ENCODE measurements at places on chromosomes 11 and 22.

- no peak for DNase-seq
Observed at GRCh38 chr22:40726514-40726913, 47.2 kb downstream of the MCHR1 start.

DNA sequence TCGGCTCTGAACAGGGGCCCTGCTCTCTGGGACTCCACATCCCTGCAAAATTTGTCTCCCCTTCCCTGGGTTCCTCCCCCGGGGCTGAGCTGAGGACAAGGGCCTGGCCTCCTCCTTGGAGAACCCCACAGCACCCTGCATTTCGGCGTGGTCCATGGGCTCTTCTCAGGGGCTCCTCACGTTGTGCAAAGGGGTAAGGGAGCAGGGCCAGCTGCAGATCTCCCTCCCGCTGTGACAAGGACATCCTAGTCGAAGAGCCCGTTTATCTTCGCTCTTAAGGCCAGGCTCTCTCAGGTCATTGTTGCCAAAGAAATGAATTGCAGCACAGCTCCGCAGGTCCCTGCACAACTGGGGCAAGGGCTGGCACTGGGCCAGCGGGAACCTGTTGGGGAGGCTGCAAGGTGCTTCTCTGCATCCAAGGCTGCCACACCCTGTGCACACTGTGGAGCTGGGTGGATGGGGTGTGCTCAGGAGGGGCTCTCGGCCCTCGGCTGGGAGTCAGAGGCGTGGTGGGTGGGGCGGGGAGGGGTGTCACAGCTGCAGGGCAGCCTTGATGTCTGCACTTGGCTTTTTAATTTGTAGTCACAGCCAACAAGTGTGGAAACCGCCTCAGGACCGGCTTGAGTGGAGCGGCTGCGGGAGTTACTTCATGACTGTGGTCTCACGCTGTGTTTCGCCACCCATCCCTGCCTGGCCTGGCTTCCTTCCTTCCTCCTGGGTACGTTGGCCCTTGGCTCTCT lies 26.6 kb upstream of the SEPTIN5 start:
- no peak for DNase-seq

GRCh38 chr22:42430528-42431125 lies 1.6 kb downstream of the NFAM1 start:
- DNase-seq: no peak

- DNase-seq: no peak
Observed at GRCh38 chr22:49349841-49350381, 477.8 kb downstream of the BRD1 start.

DNA sequence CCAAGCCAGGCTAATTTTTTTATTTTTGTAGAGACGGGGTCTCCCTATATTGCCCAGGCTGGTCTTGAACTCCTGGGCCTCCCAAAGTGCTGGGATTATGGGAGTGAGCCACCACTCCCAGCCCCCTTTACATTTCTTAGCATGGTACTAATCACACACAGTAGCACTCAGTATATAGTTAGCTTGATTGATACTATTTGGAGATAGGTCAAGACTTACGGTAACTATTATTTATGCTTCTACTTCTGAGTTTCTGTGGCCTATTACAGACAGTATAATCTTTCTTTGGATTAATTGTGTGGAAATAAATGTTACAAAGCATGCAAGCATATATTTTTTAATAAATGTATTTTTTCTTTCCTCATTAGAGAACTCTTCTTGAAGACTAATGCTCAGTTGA lies 192.2 kb downstream of the UVRAG start:
- no peak for DNase-seq

DNA sequence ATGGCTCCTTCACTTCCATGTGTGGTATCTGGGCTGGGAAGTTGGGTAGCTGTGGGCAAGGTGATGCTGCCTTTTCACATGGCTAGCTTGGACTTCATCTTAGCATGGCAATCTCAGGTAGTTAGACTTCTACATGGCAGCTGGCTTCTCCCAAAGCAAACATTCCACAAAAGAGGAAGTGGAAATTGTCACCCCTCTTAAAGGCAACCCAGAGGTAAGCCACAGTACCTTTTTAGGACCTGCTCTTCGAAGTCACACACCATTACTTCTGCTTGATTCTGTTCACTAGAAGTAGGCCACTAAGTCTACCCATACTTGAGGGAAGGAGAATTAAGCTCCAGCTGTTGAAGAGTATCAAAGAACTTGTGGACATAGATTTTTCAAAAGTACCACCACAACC lies 25.9 kb downstream of the TUG1 start:
- DNase-seq: no peak

- DNase-seq: no peak
Observed at GRCh38 chr11:88174709-88175568, at the start of gene RAB38. TSS of gene RAB38 (minus strand) at chr11:88175443. CDS start at chr11:88175384, 59 bp downstream.

- DNase-seq: no peak
Observed at GRCh38 chr11:122910775-122911174, 28.2 kb downstream of the JHY start.

- no peak for DNase-seq
Observed at GRCh38 chr11:83057721-83058120, 14.0 kb downstream of the RAB30 start.

DNA sequence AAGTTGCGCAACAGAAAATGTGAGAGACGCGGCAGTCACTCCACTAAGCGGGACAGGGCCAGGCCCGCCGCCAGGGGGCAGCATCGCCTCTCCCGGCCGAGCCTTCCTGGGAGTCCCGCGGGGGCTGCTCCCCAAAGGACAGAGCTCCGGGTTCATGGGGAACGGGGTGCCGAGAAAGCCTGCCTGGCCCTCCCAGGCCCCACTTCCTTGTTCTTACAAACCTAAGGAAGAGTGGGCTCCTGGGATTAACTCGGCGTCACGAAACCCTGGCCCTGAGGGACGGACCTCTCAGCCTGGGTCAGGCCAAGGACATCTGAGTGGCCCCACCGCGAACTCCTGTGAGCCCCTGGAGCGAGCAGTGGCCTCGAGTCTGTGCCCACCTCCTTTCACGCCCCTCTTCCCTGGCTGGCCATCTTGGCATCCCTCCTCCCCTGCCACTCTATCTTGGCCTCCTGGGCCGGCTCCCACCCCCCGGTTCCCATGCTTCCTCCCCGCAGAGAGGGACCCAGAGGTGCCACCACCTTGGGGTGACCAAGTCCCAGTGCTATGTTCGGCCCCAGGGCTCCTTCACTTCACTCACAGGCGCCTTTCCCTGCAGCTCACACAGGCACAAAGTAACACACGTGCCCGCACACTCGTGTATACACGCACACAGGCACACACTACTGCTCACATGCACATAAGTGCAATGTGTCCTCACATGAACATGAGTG lies 99.9 kb upstream of the FGF3 start:
- peak; percentile 43 for DNase-seq

DNA sequence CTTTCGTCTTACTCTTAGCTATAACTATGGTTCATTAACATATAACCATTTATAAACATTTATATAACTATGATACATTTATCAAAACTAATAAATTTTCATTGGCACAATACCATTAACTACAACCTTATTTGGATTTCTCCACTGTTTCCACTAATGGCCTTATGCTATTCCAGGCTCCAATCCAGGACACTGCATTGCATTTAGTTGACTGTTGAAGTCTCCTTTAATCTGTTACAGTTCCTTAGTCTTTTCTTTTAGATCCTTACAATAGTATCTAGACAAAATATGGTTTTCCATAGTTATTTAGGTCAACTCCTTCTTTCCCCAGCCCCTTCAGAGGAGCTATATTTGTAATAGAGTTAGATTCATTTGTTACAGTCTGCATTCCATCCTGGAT lies 47.2 kb downstream of the CCDC34 start:
- DNase-seq: no peak

- DNase-seq: no peak
Observed at GRCh38 chr22:48718818-48719500, 1108.7 kb downstream of the BRD1 start.

DNA sequence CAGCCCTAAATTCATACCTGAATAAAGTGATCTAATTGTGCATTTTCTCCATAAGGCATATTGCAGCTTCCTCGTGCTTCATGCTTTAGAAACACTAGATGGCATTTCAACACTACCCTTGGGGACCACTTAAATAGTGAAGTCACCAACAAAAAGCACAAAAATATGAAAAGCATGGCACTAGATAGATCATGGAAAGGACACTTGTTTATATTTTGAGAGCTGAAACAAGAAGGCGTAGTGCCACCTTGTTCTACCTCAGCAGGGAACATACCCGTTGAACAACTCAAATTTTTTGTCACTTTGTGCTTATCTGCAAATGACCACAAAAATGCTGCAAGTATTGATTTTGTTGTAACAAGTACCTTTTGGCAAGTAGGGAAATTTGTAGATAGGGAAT lies 8.6 kb downstream of the TBCEL start:
- DNase-seq: no peak

GRCh38 chr22:23176645-23177027 lies 3.7 kb upstream of the BCR start:
- no peak for DNase-seq

DNA sequence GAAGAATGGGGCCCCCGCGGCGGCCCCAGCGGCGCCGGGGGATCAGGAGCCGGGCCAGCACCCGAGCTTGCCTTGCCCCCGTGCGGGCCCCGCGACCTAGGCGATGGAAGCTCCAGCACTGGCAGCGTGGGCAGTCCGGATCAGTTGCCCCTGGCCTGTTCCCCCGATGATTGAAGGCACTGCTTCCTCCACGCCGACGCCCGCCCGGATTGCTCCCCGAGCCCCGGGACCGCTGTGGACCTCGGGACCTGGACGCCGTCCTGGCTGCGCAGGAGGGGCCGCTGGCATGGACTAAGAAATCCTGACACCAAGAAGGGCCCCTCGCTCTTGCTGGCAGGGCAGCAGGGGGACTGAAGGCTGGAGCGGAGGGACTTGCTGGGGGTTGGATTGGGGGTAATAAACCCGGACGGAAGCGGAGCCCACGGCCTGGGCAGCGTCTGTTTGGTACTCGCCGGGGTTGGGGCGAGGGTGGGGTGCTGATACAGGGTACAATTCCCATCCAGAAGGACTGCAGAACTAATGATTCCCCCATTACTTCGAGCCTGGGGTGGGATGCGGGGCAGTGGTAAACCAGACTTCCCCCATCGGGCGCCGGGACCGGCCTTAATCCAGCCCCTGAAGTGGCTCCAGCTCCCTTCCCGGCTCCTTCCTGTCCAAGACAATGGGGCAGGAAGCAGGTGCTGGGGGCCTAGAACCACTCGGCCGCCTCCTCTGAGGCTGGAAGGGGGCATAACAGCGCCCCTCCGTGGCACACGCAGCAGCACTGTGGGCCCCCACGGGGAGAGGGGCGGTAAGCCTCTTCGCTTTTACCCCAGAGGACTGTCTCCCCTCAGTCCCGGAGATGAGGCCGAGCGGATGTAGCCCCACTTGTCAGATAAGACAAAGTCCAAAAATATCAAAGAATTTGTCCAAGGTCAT lies 1.0 kb downstream of the CCDC85B start:
- DNase-seq: peak; percentile 80

GRCh38 chr22:19776433-19777031 lies 16.0 kb downstream of the TBX1 start:
- DNase-seq: no peak

DNA sequence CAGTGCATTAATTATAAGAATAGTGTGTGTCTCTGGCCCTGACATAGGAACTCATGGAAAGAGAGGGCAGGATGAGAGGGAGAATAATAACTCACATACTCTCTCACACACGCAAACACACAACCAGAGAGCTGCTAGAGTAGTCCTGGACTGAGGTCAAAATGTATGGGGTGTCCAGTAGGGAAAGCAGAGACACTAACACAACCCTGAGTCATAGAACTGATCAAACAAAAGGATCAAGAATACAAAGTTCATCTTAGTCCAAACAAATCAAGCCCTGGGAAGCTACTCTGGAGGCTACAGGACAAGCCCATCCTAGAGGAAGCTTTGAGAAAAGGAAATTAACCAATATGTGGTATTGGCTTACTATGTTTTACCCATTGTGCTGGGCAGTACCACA lies 178.5 kb upstream of the GUCY1A2 start:
- DNase-seq: no peak

DNA sequence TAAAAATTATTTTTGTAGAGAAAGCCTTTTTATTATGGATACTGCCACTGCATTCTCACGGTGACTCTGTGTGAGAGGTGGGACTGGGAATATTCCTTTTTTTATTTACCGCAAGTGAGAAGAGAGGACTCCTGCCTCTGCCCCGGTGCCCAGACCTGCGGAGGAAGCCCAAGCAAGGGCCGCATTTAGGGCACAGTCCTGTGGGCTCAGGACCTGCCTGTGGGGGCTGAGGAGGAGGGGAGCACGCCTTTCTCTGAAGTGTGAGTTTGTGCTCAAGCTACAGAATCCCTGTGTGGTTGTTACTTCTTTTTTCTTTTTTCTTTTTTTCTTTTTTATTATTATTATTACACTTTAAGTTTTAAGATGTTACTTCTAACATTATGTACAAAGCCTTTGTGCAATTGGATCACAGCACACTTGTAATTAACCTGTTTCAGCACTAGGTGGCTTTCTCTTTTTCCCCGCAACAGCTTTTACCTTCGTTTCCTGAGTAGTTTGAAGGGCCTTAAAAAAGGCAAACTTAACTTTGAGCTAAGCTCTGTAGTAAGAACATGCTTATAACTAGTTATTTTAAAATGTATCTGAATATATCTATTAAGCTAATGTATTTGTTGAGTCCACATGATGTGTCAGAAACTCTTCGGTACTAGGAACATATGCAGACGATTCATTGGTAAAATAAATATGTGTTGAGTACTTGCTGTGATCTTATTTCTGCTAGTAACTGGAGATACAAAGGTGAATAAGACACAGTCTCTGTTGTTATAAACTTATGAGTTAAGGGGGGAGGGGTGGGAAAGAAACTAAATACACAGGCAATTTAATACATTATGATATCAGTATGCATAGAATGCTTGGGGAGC lies 18.3 kb downstream of the AMOTL1 start:
- DNase-seq: no peak

GRCh38 chr11:31442086-31442485 lies 67.3 kb downstream of the IMMP1L start:
- no peak for DNase-seq

- DNase-seq: no peak
Observed at GRCh38 chr11:20163783-20164481, 3.7 kb upstream of the DBX1 start.

DNA sequence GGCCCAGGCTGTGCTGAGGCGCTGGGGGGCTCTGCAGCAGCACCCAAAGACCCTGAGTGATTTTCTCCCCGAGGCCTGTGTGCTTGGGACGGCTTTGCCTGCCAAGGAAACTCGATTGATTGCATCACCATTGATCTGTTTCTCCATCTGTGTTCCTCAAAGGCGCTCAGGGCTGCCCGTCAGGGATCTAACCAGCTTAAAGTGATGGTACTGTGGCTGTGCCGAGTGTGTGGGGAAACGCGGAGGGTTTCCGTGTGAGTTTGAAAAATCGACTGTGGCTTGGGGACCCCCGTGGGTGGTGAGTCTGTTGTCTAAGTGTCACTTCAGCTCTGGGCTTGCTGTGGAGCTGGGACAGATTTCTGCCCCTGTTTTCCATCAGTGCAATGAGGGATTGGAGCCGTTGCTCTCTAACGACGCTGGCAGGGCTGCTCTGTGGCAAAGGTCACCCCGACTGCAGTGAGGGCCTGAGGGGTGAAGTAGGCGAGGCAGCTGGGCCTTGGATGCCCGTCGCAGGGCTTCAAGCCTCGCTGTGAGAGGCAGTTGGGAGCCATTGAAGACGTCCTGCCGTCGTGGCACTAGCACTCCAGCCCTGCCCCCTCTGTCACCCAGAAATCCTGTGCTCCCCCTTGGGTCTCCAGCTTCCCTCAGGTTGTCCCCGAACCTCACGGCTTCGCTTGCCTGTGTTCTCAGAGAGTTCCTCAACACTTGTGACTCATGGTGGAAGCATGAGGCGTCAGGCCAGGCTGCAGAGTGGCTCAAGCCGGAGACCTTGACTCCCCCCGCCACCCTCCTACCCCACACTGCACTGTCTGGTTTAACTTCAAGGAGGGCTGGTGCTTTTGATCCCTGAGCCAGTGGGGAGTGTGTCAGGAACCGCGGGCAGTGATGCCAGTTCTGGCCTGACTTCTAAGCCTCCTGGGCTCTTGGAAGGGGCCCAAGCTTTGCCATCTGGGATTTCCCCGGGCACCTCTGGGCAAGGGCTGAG lies 21.8 kb downstream of the CACNA1I start:
- no peak for DNase-seq
